ENCODE measurements at places on chromosomes 3 and 15. TPM values are rescaled to one million over a fixed set of nuclear protein-coding genes. Genes with fewer than 3 reads are reported as not detected.

Gene HIGD2B
- 0.15 TPM for total RNA-seq

Gene SLC22A14
- not detected for total RNA-seq

Gene GOLGA8M
- not detected for total RNA-seq

Gene BLM
- total RNA-seq = 0.89 TPM

Gene GABRA5
- total RNA-seq = not detected

DNA sequence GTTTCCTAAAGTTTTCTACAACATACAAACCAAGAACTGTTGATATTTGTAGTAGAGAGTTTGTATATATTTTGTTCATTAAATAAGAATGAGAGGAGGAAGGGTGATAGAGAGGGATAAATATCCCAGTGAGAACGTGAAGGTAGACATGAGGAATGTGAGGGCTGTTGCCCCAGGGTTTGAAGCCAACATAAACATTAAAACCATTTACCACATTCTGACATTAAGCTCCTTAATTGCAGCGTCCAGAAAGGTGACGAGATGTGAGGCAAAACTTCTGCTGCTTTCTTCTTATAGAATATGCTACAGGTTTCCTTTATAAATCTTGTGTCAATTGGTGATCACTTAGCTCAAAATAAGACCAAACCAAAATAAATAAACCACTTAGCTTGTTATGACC lies 267.8 kb upstream of the CNTN4 start:
- peak; percentile 57 for DNase-seq

- DNase-seq = no peak
Observed at GRCh38 chr3:50210510-50211367, 5.7 kb downstream of the SLC38A3 start.

GRCh38 chr15:77898811-77899730 lies 178.4 kb downstream of the TBC1D2B start:
- DNase-seq = no peak

- DNase-seq = no peak
Observed at GRCh38 chr3:123116116-123116515, 49.3 kb downstream of the PDIA5 start.

DNA sequence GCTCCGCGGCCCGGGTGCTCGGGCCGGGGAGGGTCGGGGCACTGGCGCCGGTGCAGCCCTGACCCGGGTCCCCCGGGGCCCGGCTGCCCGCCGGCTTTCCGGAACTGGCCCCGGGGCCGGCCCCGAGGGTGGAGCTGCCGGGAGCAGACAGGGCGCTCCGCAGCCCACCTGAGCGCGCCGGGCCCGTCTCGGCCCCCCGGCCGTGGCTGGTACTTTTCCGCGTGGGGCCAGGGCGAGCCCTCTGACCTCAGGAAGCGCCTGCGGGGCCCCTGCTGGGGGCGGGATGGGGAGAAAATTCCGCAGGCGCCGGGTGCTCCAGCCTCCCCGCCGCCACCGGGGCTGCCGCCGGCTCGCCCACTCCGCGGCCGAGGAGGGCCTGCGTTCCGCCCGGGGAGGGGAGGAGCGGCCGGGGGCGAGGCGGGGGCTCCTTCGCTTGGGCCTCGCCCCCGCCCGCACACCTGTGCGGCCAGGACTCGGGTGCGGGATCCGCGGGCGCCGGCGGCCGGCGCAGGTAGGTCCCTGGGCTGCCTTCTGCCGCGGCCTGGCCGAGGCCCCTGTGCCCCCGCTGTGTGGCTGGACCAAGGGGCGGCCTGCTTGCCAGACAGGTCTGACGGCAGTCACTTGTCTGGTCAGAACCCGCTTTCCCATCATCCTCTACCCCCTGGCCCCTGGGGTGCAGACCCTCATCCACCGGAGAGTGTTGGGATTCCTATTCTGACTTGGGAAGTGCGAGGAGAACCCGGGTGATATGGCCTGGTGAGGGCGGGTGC lies 3.5 kb downstream of the FURIN start:
- DNase-seq = no peak

- DNase-seq = no peak
Observed at GRCh38 chr3:172202797-172203196, 163.4 kb downstream of the FNDC3B start.

- DNase-seq = no peak
Observed at GRCh38 chr3:174792864-174793263, 66.3 kb upstream of the NAALADL2 start.

DNA sequence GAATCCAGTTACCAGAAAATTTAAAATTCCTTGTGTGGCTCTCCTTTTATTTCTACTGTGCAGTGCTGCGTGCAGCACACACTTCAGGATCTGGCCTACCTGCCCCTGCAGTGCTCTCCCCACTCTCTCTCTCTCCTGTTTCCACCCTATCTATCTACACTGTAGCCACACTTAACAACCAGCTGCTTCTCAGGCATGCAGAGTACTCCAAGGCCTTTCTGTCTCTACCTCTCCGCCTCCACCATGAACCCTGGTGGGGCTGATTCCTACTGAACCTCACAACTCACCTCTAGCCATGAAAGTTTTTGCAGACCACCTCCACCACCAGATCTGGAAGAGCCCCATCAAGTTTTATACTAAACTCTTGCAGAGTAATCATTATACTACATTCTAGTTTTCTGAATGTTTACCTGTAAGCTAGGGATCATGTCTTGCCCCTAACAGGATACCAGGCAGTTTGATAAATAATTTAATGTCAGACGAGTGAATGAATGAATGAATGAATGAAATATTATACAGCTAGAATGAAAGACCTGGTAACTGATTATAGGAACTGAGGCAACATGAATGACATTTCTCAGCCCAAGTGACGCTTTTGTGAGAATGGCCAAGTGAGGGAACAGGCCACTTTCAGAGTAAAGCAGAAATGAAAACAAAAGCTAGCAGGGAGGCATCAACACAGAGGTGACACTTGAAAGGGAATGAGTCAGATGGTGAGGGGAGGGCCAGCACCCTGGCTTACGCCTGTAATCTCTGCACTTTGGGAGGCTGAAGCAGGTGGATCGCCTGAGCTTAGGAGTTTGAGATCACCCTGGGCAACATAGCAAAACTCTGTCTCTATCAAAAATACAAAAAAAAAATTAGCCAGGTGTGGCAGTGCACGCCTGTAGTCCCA lies 363.5 kb downstream of the FOXP1 start:
- no peak for DNase-seq

DNA sequence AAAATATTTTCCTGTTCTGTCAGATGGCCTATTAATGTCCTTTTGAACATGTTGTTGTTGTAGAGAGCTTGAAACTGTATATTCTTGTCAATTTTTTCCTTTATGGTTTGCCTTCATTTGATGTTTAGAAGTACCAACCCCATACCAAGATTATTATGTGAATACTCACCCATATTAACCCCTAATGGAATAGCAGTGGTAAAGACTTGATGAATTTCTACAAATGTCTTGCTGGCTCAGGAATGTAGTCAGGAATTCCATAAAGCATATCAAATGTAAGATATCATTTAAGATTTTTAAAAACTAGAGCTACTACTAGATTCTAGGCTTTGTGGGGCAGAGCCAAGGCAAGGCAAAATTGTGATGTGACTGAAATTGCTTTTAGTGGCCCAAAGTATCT lies 30.0 kb downstream of the MYO5A start:
- DNase-seq = no peak

GRCh38 chr3:104696470-104696869 lies 670.2 kb upstream of the ALCAM start:
- DNase-seq = no peak

DNA sequence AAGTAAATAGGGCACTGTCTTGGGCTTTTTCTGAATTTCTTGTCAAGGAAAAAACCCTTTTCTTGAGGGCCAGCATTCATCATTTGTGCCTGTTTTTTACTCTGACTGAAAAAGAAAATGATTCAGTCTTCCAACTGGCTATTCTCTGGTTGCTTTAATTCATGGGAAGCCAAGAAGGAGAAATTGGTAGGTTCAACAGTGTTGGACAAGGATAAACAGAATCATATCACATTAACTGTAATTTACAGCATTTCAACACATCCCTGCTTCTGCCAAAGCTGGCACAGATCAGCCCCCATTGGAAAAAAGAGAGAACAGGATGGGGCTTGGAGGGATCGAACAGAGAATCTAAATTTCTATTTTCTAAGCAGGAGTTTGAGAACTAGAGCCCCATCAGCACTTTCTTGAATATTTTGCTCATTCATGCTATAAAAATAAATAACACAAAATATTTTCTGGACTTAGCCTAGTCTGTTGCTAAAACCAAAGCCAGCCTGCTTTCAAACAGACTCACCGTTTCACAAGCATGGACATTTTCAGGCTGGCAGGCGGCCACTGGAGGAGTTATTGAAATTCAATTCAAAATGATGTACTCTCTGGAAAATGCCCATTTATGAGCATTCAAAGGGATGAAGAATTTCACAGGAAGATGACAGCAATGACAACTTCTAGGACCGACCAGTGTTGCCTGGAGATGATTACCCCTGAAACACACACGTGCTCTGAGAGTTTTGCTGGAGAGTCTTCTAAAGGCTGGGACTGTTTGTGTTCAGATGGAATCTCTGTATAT lies 181.2 kb downstream of the WNT5A start:
- DNase-seq = no peak

DNA sequence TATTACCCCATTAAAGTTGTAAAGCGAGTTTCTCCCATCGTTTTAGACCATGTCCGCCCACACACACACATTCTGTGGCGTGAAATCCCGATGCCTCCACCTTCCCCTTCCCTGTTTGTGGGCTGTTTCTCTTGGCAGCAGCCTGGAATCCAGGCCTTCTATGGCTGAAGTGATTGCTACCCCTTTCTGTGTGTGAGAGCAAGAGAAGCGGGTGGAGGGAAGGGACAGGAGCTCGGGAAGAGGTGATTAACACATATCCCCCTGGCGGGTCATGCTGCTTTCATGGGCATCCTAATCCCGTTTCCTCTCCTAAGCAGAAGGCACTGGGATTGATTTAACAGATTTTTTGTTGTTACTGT lies 283.8 kb upstream of the RGMA start:
- DNase-seq = no peak

- DNase-seq = no peak
Observed at GRCh38 chr3:143753006-143753405, 95.3 kb downstream of the SLC9A9 start.

- no peak for DNase-seq
Observed at GRCh38 chr3:152729906-152730305, 105.0 kb upstream of the P2RY1 start.

DNA sequence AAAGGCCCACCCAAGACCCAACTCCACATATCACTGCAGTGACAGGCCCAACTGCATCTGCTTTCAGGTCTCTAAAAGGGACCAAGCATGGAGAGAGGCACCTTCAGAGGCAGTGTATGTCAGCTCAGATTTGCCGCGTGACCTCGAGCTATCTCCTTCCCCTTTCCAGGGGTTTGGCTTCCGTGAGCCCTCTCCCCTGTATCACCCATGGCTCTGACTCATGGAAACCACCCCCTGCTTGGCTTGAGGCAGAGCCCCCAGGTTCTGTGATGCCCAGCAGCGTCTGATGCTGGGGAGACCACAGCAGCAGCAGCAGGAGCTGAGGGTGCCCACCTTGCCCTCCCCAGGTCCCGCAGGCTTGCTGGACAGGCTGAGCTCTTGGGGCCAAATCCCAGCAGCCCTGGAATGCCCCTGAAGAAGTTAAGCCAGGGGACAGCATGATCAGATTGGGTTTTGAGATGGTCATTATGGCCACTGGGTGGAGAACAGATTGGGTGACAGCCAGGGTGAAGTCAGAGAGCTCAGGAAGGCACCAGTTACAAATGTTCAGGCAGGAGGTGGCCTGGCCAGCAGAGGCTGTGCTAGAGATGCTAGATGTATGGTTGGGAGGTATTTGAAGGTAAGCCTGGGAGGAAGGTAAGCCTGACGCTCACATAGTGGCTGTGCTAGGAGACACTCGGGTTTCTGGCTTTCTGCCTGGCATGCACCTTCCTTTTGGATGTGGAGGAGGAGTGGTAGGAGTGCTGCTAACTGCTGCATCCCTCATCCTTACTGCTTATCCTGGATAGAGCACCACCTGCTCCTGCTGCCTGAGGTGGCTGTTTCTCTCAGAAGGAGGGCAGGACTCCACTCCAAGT lies 42.9 kb downstream of the FGD5 start:
- DNase-seq = no peak

GRCh38 chr3:120622870-120623726 lies 27.0 kb downstream of the NDUFB4 start:
- no peak for DNase-seq

DNA sequence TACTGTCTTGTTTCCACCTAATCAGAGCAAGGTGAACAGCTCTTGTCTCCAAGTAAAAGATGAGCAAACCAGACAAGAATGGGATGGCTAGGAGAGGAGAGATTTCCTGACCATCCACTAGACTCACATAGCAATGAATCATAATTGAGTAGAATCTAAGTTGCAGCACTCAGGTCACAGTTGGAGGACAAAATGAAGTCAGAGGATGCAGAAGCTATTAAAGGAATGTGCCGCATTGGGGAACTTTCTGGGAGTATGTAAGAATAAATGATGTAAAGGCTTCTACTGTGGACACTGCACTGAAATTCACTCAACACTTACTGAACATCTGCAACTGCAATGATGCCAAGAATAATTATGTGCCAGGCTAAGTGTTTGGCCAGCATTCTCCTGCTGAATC lies 217.4 kb upstream of the WNT5A start:
- DNase-seq = no peak

DNA sequence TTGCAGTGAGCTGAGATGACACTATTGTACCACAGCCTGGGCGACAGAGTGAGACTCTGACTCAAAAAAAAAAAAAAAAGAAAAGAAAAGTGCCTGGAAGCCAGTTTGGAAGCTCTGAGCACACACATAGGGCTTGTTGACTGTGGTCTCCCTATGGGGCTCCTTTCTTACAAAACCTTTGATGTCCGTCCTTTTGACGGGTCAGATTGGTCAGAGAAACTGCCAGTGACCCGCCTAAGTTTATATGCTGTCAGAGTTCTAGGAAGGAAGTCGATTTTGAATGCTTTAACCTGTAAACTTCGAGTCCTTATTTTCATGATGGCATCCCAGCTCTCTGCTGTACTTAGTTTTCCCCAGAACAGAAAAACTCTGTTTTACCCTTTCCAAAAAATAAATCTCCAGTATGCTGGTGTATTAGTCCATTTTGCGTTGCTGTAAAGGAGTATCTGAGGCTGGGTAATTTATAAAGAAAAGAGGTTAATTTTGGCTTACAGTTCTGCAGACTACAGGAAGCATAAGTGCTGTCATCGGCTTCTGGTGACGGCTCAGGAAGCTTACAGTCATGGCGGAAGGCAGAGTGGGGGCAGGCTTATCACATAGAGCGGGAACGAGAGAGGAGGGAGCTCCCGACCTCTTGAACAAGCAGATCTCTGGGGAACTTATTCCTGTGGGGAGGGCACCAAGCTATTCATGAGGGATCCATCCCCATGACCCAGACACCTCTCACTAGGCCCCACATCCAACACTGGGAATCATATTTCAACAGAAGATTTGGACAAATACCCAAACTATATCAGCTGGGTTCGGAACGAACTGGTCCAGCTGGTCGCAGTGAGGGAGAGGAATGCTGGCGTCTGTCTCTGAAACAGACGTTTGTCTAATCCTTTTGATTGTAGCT lies 72.3 kb downstream of the LMLN start:
- DNase-seq = no peak

DNA sequence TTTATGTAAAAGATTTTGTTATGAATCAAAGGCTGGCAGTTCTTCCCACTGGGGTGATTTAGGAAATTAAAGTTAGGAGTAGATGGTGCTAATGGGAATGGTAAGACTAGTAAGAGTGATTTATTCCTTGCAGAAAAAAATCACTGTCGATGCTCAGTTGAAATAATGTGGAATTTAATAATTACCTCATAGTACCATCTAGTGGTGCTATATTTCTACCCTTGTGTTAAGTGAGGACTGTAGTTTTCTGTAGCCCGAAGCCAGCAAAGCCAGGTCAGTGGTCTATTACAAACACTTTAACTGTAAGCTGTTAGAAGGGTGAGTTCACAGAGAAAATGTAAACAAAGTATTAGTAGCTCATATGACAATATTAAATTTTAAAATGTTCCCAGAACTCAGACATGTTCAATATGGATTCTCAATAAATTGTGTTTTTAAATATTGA lies 39.5 kb upstream of the GOLGA8J start:
- peak; percentile 71 for DNase-seq

Data from renal cortical epithelial cell (primary cell).